Naive thymus-derived CD8-positive, alpha-beta T cell (primary cell): ENCODE measurements at places on chromosomes 2 and 18.

DNA sequence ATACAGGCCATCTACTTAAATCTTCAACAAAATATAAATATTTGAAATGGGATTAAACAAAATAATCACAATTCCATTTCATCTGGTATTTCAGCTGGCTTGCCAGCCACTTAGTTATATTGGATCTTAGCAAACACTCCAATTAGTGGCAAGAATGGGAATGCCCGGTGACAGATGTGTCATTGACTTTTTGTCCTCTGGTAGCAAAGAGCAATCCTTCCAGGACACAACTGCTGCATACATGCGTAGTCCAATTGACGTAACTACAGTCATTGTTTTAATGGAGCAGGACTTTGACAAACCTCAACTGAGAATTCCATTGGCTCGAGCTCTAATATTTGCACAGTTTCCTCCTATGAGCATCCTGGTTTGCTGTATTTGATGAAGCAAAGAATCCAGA is 69.9 kb downstream of the RNF152 start:
- no peak for DNase-seq

GRCh38 chr2:11239666-11240462 is 84.6 kb downstream of the SLC66A3 start:
- no peak for DNase-seq

GRCh38 chr18:61531182-61531581 is 198.0 kb downstream of the CDH20 start:
- no peak for DNase-seq

DNA sequence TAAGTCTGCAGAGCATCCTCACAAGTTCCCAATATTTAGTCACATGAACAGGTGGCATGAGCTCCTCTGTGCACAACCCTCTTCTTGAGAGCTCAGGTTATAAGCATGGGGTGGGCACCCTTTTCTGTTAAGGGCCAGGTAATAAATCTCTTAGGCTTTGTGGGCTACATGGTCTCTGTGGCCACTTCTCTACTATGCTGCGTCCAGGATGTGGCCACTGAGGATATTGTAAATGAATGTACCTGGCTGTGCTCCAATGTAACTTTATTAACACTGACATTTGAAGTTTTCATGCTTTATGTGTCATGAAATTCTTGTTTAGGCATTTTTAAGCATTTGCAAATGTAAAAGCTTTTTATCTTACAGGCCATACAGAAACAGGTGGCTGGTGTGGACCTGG is 116.8 kb upstream of the ST6GAL2 start:
- DNase-seq, result no peak

- no peak for DNase-seq
Observed at GRCh38 chr2:239776436-239777005, 248.6 kb downstream of the NDUFA10 start.

DNA sequence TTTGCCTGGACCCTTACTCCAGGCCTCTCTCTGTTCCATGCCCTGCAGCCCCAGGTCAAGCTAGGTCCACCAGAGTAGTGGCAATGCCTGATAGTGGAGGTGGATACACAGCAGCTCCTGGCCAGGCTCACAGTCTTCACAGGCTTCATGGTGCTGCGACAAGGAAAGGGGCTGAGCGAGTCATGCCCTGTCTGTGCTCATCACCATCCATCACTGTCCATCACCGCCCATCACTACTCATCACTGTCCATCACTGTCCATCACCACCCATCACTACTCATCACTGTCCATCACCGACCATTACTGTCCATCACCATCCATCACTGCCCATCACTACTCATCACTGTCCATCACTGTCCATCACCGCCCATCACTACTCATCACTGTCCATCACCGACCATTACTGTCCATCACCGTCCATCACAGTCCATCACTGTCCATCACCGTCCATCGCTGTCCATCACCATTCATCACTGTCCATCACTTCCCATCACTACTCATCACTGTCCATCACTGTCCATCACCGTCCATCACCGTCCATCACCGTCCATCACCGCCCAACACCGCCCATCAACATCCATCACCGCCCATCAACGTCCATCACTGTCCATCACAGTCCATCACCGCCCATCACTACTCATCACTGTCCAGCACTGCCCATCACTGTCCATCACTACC is 57.1 kb upstream of the OTOS start:
- no peak for DNase-seq

GRCh38 chr2:126244937-126245336 is 411.0 kb upstream of the GYPC start:
- DNase-seq, result no peak

DNA sequence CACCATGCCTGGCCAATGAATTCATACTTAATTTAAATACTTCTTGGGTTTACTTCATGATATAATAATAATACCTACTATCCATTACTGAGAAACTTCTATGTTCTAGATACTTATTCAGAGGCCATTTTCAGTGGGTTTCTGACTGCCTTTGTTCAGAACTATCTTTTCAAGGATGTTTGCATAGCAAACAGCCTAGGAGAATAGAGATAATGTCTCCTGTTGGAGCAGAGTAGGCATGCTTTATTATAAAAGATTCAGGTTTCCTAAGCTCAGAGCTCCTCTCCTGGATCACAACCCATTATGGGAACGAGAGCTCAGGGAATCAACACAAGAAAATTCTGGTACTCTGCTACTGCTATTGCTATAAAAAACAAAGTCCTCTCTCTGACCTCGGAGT is 11.1 kb downstream of the FASTKD1 start:
- DNase-seq, result no peak

GRCh38 chr2:9852881-9853280 is 9.6 kb downstream of the TAF1B start:
- no peak for DNase-seq

DNA sequence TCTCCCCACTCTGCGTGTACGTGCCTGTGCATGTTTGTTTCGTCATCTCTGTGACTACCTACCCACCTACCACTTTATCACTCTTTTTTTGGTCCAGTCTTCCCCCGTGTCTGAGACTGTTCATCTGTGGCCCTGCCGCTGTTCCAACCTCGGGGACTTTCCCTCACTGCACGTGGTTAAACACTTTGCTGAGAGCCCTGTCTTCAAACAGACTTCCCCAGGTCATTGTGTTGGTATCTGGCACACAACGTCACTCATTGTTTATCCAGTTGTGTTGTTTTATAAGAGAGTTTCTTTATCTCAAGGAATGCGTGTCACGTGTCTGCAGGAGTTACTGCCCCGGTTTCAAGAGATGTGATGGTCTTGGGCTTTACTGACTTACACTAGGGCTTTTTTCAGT is 262.0 kb upstream of the RASGRP3 start:
- DNase-seq, result no peak

- no peak for DNase-seq
Observed at GRCh38 chr18:13369353-13369752, 150.8 kb downstream of the LDLRAD4 start.

GRCh38 chr2:233087713-233088112 is 27.6 kb downstream of the INPP5D start:
- DNase-seq, result no peak

- DNase-seq, result no peak
Observed at GRCh38 chr18:42792731-42793130, 322.8 kb downstream of the RIT2 start.

DNA sequence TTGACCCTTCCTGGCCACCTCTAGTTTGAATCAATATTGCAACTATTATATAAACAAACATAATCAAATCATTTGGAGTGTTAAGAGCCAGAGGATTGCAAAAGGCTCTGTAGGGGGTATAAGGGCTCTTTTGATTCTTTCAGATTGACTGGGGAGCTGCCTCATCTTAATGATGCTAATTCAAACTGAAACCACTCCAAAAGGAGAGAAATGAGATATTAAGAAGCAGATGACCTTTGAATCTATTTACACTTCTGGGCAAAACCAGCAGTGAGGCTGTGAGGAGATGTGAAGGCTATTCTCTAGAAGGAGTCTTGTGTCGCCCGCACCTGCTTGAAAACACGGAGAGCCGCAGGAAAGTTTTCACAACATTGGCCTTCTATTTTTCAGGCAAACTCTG is 311.2 kb upstream of the CRIM1 start:
- no peak for DNase-seq

DNA sequence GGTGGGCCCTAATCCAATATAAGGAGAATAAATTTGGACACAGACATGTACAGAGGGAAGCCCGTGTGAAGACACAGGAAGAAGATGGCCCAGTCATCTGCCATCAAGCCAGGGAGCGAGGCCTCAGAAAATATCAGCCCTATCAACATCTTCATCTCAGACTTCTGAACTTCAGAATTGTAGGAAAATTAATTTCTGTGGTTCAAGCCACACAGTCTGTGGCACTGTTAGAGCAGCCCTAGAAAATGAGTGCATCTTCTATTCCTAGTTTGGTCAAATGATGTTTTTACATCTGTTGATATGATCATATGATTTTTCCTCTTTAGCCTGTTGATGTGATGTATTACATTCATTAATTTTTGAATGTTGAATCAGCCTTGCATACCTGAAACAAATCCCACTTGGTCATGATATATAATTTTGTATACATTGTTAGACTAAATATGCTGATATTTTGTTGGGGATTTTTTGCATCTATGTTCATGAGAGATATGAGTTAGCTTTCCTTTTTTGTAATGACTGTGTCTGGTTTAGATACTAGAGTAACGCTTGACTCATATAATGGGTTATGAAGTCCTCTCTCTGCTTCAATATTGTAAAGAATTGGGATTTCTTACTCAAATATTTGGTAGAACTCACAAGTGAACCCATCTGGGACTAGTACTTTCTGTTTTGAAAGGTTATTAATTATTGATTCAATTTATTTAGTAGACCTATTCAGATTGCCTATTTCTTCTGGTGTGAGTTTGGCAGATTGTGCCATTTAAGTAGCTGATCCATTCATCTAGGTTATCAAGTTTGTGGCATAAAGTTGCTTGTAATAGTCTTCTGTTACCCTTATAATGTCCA is 451.4 kb downstream of the EIPR1 start:
- DNase-seq, result no peak

DNA sequence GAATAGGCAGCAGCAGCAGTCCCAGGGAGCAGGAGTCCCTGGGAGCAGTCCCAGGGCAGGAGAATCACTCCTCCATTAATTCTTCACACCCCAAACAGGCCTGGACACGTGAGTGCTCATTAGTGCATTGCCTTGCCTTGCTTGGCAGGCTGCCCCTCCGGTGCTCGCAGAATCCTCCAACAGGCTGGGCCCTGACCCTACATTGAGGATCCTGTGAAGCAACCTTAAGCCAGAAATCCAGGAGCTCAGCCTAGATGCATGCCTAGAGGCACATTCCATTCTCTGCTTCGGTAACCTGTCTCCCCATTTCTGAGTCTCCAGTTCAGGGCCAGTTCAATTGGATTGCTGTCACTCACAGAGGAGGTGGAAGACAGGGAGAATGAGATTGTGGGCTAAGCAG is 97.4 kb upstream of the LRATD1 start:
- no peak for DNase-seq

DNA sequence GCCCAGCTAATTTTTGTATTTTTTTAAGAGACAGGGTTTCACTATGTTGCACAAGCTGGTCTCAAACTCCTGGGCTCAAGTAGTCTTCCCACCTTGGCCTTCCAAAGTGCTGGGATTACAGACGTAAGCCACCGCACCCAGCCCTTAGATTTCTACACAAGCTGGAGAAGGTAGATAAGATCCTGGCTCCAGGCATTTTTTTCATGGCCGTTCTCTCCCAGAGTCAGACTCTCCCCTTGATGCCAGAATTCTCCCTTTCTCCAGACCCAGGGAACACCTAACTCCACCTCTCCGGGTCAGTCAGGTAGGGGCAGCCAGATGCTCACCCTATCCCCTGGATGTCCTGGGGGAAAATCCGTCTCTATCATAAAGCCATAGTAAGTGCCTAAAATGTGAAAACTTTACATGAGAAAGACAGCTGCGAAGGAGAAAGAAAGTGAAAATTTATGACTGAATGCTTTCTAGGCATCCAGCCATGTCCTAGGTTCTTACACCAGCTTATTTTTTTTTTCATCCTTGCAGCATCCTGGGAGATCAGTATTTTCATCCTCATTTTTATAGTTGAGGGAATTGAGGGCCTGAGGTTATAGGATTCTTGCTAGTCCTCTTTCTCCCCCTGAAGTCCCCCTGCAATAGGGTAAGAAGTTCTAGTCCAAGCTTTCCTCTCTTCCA is 16.3 kb downstream of the SIX3 start:
- DNase-seq, result no peak

- DNase-seq, result no peak
Observed at GRCh38 chr18:76348267-76349066, 146.6 kb downstream of the ZNF516 start.

GRCh38 chr2:233464056-233464455 is 102.5 kb downstream of the USP40 start:
- no peak for DNase-seq

DNA sequence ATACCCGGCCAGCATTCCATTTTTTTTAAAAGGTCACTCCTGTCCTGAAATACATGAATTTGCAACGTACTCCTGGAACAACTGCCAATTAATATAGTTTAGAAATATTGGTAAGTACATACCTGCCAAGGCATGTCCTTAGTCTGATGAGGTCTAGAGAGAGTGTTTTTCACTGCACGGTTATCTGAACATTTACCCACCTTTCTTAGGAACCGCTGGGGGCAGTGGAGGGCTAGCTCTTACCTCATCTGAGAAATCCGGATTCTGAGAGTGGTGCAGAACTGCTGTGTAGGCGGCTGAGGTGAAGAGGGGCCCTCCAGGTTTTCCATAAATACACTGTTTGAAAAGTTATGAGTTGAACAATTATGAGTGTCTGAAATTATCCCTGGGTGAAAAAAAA is 133.1 kb upstream of the CCDC195 start:
- no peak for DNase-seq

DNA sequence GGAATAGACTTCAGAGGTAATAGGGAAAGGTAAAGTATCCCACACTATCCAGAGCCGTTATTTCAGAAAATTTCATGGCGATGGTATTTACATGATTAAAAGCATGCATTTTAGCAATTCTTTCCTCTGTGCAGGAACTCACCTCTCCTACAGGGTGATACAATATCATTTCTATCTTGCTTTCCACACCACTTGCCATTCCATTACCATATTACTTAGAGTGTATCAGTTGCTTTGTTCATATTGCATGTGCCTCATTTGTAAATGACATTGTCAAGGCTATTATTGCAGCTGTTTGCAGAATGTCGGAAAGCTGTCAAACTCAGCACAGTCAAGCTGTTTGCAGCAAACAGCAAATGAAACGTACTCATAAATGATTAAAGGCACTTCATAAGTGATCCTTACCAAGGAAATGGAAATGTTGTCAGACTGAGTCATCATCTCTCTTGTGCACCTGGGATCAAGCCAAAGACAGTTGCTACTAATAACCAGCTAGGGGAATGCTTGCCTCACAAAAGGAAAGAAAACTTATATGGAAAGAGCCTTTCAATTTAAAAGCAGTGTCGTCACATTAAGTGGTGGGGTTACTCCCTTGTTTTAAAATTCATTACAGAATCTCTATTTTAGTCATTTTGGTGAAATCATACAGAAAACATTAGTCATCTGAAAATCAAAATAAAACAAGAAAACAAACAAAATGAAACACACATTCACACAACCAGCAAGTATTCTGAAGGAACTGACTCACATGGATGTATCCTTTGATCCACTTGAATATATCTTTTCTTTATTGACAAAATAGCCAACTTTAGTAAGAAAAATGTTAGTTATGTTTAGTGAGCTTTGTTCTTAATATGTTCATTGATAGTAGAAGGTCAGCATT is 1064.1 kb upstream of the CNTNAP5 start:
- DNase-seq, result no peak
